NCI-H2029 treated with DMSO at 0.1 percent for 48 hours (cell line): ENCODE measurements at places on chromosomes 1 and 21.
A peak's percentile ranks its signal among the peaks of the same experiment; 100 is the strongest.

- no peak for DNase-seq
These were observed 7.7 kb upstream of the HPCA start for GRCh38 chr1:32878637-32879041.

DNA sequence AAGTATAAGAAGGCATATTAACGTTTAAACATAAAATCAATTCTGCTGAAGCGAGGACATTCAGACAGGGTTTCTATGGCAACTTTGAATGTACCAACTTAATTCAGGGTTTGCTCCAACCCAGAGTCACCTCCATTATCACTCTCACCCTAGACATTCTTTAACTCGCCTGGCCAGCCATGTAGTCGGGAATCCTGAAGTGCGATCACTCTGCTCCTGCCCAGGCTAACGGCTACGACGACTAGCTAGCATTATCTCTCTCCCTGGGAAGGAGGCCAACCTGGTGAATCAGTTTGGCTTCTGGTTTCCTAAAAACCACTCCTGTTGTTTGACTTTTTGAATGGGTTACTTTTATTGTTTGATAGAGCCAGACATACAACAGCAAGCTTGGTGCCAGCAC lies 38.9 kb upstream of the ZBTB18 start:
- DNase-seq, result peak; percentile 3

DNA sequence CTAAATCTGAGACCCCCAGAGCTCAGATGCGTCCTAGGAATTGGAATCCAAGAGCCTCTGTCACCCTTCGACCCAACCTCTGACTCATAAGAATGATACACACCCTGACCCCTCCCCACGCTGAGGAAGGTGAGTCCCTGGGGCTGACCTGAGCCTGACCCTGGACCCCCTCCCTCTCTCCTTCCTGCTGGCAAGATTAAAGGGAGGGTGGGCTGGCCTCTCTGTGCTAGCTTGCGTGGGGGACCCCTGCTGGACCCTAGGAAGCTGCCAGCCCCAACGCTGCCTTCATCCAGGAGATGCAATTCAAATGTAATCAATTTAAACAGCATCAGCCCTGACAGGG lies 627 bp downstream of the PLEKHA6 start:
- no peak for DNase-seq

DNA sequence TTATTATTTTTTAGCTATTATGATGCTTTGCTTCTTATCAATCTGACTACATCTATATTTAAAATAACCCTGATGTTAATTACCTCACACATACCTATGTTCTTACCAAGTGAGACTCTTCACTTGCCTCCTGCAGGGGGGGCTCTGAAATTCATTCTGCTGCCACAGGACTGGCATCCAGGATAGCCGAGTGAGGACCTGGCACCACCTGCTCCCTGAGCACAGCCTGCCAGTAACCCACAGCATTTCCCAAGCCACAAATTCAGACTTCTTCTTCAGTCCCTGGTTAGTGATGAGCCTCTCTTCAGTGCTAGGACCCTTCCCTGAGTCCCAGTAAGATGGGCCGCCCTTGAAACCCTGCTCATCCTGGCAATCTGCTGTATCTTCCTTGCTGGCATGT lies 296.5 kb upstream of the PLXNA2 start:
- no peak for DNase-seq

DNA sequence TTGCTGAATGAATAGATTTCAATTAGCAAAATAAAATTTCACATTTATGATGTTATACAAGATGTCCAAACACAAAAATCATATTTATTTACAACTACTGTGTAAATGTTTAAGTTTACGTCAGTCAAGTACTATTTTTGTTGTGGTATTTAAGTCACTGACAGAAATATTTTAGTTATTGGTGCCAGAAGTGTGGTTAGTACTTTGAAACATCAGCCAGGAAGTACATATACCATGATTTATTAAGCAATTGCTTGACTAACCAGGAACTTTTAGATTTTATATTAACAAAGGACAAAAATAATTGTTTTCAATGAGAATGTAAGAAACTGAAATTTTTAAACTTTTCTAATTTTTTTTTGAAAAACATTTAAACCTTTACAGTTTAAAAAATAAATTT lies 2.4 kb upstream of the FCRL4 start:
- no peak for DNase-seq
